ENCODE measurements at places on chromosomes 12 and 14. TPM values are rescaled to one million over a fixed set of nuclear protein-coding genes. Genes with fewer than 3 reads are reported as not detected.

DNA sequence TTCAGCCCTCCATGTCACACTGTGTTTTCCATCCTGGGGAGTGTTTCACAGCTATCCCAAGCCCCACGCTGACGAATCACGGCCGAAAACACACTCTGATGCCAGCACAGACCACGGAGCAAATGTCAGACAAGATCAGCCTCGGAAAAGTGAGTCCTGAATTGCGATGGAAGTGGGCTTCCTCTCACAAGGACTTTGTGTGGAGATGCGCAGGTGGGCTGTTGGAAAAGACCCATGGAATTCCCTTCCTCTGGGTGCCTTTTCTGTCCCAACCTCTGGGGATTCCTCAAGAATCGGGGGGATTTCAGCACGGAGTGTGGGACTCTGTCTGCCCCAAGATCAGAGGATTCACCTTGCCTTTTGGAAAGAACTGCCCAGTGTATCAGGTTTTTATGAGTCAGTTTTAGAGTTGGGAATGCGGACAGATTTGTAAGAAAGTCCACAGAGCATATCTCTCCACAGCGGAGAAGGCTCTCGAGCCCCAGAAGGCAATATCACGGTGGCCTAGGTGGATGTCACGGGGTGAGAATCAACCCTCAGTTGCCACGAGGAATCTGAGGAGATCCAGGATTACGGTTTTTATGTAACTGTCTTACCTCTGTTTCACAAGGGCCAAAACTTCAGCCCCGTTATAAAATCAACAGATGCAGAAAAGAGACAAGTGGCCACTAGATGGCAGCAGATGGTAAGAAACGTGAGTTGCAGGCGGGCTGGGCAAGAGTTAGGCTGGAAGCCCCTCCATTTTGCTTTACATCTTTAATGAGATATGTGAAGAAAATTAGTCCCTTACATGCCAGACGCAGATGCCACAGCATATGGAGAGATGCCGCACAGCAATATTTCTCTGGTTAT is 201.9 kb downstream of the DAD1 start:
- DNase-seq: no peak

GRCh38 chr14:23126548-23127278 is 7.7 kb upstream of the CEBPE start:
- DNase-seq: no peak

- peak; percentile 47 for DNase-seq
Measured at GRCh38 chr14:22070119-22070982, 396.7 kb upstream of the OR4E1 start.

GRCh38 chr12:25115677-25116076 is 79.3 kb downstream of the DNAI7 start:
- no peak for DNase-seq

DNA sequence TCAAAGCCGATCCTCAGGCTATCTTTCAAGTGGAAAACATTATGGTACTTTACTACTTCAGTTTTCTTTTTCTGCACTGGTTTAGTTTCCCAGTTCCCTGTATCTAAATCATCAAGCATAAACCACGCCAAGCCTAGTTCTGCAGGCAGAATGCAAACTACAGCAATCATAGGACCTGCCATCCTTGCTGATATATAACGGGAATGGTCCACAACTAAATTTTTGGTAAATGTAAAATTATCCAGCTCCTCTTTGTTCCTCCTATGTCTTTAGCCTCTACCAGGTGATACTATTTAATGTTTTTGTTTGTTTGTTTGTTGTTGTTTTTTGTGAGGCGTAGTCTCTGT is 19.3 kb upstream of the PALS1 start:
- no peak for DNase-seq

The COL2A1 gene
- total RNA-seq: 0.05 TPM

DNA sequence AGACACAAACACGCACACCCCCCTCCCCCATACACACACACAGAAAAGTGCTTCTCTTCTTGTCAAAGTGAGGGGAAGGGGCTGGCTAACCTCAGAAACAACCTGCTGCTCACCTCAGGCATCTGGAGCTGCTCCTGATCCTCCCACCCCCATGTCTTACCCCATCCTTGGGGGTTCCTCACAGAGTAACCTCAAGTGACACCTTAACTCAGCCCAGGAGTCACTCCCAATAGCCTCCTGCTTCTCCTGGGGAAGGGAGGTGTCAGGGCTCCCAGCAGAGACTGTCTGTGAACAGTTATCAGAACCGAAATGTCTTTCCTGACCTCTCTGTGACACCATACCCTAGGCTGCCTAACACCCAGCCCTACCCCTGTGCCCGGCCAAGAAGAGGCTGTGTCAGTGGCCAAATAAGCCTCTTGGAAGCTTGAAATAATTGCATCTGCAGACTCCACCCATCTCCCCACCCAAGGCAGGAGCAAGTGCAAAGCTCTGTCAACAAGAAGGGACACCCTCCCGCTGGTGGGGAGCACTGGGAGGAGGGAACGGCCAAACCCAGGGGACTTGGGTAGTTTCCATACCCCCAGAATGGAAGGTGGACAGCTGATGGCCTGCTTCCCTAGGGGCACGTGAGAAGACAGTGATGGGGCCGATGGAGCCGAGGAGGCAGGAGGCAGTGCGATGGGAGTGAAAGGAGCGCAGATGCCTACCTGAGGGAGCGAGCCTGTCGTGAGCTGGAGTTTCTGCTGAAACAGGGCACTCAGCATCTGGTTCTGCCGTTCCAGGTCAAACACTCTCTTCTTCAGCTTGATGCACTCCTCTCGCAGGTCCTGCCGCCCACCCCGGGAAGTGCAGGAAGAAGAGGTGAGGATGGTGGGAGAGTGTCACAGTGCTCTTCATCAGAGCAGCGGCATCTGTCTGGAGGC is 26.8 kb downstream of the NCKAP5L start:
- DNase-seq: no peak

- no peak for DNase-seq
Measured at GRCh38 chr12:112353393-112353792, 28.8 kb downstream of the HECTD4 start.

GRCh38 chr14:71096947-71097346 is 189.7 kb downstream of the PCNX1 start:
- DNase-seq: no peak

The SAMD15 gene
- total RNA-seq: 0.35 TPM
